ENCODE measurements at places on chromosomes 4 and X.

DNA sequence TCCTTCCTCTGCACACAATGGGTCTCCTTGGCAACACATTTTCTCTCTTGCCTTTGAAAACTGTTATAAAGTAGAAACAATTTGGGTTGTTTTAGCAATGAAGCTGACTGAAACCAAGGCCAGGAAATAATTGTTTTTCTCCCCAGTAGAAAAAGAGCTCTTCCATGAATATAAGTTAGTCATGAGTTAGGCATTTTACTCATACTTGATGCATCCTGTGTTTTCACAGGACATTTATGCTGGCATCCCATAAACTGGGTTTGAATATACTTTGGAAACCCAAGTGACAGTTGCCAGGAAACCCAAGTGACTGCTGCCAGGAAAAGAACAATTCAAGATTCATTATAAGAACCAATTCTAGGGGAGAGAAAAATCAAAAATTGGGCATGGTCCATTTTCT is 128.6 kb upstream of the NPY2R start:
- DNase-seq = no peak

GRCh38 chrX:7115557-7115956 is 32.0 kb upstream of the STS start:
- DNase-seq = no peak

- no peak for DNase-seq
These were observed 371.6 kb downstream of the INPP4B start for GRCh38 chr4:142474398-142475087.

DNA sequence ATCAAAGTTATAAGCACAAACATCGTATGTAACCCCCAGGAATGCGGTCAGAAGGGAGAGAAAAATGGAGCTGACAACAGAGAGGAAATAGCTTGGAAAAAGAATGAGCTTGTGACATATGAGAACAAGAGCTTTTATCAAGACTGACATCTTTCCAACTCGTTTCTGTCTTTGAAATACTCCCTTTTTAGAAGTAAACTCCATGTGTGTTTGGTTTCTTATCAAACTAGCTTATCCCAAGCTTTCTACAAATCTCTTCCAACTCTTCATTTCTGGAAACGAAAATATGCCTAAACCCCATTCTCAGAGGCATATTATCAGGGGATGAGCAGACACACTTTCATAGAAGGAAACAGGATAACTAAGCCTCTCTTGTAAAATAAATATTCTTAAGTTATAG is 235.4 kb downstream of the NAF1 start:
- no peak for DNase-seq

GRCh38 chr4:88609387-88609786 is 17.1 kb downstream of the HERC3 start:
- DNase-seq = no peak

Measured in WTC11 (cell line).